ENCODE measurements at places on chromosomes 6 and 20.

- DNase-seq = no peak
These were observed 175.1 kb downstream of the VEGFA start for GRCh38 chr6:43944908-43945767.

DNA sequence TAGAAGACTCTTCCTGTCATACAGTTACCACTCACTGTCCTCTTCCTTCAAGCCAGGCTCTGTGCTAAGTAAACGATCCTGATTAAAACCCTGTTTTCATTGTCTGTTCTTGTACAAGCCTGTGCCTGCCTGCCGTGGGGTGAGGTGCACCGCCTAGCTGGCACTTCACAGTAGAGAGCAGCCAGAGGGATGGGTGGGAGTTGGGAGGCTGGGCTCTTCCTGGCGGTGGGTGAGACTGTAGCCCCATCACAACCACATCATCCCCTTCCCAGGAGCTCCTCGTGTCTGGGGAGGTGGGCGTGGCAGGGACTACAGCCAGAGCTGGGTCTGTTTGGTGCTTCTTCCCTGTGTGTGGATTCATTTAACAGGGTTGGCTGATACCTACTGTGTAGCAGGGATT is 382.0 kb downstream of the TAF4 start:
- no peak for DNase-seq

- DNase-seq = no peak
These were observed 34.9 kb upstream of the HEY2 start for GRCh38 chr6:125714441-125715090.

GRCh38 chr6:111890988-111891387 is 17.7 kb upstream of the FYN start:
- DNase-seq = no peak

GRCh38 chr6:84271061-84271716 is 43.7 kb upstream of the CEP162 start:
- DNase-seq = no peak

DNA sequence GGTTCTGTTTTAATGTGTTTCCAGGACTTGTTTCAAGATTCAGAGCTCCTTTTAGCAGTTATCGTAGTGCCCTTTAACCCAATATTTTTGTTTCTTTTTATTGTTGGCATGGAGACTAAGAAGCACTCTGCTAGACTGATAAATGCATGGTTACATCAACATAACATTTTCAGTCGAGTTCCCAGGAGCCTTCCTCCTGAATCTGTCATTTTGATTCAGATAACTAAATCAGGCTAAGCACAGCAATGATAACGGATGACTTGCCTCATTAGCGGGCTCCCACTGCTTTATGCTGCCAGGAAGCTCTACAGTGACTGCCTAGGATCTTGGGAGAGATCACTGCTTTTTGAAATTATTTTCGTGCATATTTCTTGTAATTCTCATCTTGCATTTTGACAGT is 772.8 kb upstream of the GJE1 start:
- DNase-seq = no peak

DNA sequence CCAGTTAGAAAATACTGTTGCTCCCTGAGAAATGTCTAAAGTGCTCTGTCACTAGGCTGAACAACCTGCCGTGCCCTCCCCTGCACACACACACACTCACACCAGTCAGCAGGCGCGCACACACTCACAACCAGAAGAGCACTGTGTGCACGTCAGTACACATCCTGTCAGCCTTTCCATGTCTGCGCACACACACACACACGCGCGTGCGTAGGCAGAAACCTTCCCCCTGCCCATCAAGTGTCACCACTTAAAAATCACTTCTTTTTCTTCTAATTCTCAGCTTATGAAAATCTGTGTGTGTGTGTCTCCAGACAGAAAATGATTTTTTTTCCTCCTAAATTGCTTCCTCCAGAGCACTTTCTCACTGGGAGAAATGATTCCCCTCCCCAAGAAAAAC is 100.3 kb downstream of the EDN3 start:
- DNase-seq = no peak

GRCh38 chr6:163709693-163710092 is 295.2 kb downstream of the QKI start:
- DNase-seq = no peak

DNA sequence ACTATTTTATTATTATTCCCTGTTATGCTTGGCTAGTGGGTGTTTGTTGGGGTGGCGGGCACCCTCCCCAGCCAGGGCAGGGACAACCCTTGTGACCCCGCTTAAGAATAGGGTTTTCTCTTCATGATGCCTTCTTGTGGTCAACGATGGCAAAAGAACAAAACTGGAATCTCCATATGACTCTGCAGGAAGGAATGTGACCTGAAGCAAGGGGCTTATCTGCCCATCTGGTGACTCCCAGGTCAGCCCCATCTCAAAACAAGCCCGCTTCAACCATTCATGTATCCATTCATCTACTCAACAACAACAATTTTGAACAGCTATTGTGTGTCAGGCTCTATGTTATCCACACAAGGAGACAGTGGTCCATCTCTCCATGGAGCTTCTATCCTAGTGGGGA is 30.9 kb upstream of the TGM6 start:
- DNase-seq = no peak

DNA sequence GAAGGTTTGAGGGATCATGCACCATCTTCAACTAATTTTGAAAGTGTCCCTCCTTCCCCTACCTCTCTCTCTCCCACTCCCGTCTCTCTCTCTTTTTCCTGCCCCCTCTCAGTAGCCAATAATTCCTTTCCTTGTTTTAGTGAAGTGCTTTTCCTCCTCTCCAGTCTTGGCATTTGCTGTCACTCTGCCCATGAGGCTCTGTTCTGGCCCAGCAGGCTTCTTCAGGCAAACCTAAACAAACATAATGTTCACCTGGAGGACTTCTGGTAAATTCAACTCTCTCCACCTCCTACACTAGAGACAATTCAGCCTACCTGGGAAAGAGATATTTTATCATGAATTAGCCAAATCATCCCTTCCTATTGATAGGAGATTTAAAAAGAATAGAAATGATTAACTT is 320.4 kb upstream of the RNF24 start:
- no peak for DNase-seq

DNA sequence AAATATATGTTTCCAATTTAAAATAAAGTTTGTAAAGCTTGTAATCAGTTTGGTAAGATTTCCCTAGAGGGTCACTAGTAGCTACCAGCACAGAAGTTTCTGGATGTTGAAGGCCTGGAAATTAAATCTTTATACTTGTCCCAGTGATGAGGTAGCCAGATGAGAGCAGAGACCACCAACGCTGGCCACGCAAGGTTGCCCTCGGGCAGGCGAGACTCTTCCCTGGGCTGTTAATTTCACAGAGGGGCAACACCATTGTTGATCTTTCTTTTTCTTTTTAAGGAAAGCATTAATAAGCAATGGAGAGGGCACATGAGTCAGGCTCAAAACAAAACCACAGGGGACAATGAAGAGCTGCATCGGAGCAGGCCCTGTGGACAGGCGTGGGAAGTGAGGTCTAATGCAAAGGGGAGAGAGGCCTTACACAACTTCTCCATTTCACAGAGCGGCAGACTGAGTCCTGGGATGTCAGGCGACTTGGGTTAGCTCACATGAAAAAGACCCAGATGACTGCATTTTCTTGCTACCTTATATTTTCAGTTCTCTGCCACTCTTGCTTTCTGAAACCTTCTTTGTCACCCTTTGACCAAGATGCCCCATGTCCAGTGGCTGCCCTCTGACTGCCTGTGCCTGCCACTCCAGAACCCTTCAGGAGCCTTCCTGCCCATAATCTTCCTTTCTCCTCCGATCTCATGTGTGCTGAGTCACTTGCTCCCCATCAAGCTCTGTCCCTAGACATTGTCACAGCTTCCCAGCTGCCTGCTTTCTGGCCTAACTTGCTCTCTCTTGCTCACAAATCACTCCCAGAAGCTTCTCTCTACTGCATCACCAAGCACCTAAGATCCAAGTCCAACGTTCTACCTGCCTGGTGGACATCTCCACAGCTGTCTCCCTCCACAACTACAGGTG is 107.7 kb upstream of the CDYL start:
- peak; percentile 32 for DNase-seq

- no peak for DNase-seq
These were observed 2.3 kb downstream of the BMP6 start for GRCh38 chr6:7727946-7728854.

- DNase-seq = no peak
These were observed 3.7 kb upstream of the FASTKD5 start for GRCh38 chr20:3163099-3164042.

- DNase-seq = no peak
These were observed 156.8 kb upstream of the JARID2 start for GRCh38 chr6:15088904-15089568.

DNA sequence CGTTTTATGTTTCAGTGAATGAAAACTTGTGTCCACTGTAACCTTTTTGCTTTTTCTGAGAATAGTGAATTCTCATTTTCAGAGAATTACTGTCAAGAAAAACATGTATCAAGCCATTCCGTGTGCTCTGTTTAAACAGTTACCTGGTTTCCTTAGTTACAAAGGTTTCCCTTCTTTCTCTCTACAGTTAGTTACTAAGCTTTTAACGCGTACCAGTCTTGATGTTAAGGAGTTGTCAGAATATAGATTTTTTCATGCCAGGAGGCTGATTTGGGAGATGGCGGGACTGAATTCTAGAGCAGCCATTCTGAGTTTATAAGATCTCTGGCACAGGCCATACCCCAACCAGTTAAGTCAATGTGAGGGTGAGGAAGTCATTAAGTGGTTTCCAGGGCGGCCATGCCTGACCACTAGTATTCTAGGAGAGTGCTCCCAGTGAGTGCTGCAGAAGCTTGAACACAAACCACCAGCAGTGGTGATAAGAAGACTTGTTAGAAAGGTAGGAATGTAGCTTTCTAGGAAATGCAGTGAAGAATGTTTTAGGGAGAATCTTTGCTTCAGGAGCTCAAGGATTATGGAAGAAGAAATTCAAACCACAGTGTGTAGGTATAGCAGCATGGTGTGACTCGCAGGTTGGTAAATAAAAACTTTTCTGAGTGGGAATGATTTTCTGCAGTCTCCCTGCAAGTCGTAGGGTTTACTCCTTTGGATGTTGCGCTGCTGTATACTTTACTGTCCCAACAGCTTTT is 112.9 kb downstream of the JARID2 start:
- no peak for DNase-seq

- DNase-seq = no peak
These were observed 123.5 kb downstream of the SASH1 start for GRCh38 chr6:148466158-148466557.

DNA sequence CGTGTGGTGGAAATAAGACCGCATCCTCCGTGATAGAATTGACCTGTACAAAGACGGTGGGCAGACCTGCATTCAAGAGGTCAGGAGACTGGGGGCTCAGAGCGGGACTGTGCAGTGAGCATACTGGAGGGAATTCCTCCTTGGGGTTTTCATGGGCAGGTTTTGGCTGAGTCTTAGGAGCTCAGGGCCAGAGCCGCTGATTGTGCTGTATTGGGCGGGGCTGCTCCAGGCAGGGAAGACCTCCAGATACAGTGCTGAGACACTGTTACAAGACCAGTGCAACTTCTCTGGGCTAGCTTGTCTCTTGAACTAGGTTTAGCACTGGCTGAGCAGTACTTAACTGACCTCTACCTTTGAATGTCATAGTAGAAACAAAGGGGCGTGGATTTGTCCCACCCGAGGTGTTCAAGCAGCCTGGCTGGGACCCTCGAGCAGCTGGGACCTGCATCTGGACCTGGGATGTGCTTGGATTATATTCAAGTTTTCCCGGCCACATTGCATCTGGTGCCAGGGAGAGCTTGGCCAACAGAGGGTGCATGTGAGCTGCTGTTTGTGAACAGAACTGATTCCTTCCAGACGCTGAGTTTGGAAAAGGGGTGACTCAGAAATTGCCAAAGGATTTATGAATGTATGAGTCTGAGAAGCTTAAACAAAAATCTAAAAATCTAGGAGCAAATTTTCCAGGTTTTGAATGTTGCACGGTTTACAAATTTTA is 33.4 kb upstream of the SLC22A1 start:
- no peak for DNase-seq

- no peak for DNase-seq
These were observed 2.1 kb downstream of the DEFB121 start for GRCh38 chr20:31403886-31404285.

Data from type B pancreatic cell (in vitro differentiated cells).